ENCODE measurements at places on chromosomes 6 and 20. TPM values are rescaled to one million over a fixed set of nuclear protein-coding genes. Genes with fewer than 3 reads are reported as not detected.

DNA sequence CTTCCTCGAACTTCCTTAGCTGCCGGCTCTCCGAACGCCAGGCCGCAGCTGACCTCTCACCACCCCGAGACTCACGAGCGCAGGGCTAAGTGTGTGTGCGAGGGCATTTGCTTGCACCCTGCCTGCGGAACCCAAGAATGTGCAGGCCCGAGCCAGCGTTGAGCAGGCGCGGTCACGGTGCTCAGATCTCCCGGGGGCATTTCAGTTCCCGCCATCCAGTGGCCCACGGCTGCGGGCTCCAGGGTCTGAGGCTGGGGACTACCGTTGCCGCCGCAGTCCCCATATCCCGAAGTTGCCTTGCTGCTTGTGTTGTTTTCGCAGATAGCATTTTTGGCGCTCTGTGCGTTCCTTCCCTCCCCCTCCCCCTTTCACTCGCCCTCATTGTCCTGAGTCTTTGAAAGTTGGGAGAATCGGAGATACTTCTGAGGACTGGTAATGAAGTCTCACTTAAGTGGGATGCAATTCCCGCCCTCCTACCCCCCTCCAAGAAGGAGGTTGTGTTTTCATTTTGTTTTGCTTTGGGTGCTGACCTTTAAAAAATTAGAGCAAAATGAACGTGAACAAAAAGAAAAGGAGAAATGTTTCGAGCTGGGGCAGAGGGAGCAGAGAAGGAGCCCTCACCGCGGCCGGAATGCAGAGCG lies 1.7 kb downstream of the NR2E1 start:
- no peak for DNase-seq

- DNase-seq: no peak
These were observed 328.5 kb downstream of the BTBD9 start for GRCh38 chr6:38311201-38311600.

DNA sequence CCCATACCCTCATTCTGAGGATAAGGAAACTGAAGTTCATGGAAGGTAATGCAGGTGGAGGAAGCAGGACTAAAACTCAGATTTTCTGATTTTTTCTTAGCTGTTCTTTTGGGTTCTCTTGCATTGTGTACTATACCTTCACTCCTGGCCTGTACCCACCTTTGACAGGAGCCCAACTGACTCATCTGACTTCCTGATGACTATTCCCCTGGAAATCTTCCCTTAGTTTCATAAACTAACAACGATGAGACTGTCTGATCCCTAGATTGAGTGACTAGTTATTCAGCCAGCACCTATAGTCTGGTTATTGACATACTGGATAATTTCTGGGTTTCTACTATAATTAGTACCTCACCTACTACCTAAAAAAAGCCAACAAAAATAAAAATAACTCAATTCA lies 10.1 kb downstream of the CRYBG1 start:
- DNase-seq: no peak

DNA sequence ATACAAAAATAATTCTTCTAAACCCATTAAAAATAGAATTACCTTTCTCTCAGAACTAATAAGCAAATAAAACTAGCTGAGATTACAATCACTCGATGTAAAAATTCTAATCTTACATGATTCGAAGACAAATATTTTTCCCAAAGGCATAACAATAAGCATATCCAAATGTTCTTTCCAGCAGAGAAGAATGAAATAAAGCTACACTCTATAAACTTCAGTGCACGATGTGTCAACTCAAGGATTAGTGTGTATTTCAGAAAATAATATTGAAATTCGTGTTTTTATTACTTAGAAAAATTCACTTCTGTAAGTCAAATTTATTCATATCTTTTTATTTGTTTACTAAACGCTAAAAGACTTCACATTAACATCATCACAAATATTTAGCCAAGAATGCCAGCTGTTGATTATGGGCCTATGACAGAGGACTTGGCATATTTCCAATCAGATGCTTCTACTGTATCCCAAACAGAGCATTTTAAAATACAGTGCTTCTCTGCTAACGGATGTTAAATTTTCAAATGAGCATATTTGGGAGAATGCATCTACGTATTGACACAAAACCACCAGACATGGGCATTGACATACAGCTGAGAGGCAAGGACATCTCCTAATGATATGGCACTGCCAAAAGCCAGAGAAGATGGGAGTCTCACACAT lies 54.7 kb upstream of the PDE7B start:
- no peak for DNase-seq

- no peak for DNase-seq
These were observed 28.8 kb downstream of the FERMT1 start for GRCh38 chr20:6094063-6094462.

GRCh38 chr20:37526238-37526838 lies 1.3 kb downstream of the BLCAP start:
- peak; percentile 61 for DNase-seq

- no peak for DNase-seq
These were observed 9.2 kb upstream of the KIAA1755 start for GRCh38 chr20:38269715-38270114.

DNA sequence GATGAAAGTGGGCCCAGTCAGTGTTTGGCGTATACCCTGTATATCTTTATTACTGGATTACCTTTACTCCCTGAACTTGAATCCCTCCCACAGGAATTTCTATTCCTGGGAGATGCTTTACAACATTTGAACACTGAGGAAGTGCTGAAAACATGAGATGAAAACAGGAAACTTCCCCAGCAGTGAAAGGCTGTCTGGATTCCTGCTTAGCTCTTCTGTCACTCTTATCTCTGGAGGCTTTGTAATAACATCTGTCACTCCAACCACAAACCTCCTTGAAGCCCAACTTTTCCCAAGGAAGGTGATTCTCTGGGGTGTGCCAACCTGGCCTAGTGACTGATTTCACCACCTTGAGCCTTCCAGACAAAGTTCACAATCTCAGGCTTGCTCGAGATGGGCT lies 264.5 kb upstream of the BMP2 start:
- DNase-seq: no peak

DNA sequence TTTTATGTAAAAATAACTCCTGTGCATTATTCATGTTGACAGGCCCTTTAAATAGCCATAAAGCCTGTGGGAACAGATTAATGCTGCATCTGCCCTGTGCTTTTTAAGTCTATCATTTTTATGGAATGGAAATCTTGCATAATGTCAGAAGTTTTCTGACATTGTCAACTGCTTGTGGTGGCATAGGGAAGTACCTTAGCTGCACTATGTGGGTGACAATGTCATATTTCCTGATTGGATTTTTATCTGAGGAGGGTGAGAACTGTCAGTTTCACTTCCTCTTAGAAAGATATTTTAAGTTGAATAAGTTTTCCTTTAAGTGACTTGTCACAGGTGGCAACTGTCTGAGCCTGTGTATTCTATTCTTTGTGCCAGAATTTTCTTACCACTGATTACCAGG lies 267.9 kb downstream of the PLCB1 start:
- no peak for DNase-seq

- DNase-seq: no peak
These were observed 161.4 kb downstream of the FOXC1 start for GRCh38 chr6:1770968-1771723.

GRCh38 chr6:3281631-3282475 lies 23.1 kb downstream of the PSMG4 start:
- DNase-seq: no peak

- no peak for DNase-seq
These were observed 19.2 kb upstream of the MRPS10 start for GRCh38 chr6:42236682-42237473.

GRCh38 chr20:41330343-41330720 lies 10.3 kb upstream of the LPIN3 start:
- no peak for DNase-seq

- DNase-seq: no peak
These were observed 9.6 kb upstream of the NRM start for GRCh38 chr6:30700340-30700739.

GRCh38 chr6:128367437-128367836 lies 153.0 kb downstream of the PTPRK start:
- DNase-seq: no peak

MARCKS gene
- polyA plus RNA-seq: 18.8 TPM

SLPI gene
- polyA plus RNA-seq: 0.17 TPM

RIPPLY2 gene
- polyA plus RNA-seq: 1.5 TPM

MYCT1 gene
- 0.42 TPM for polyA plus RNA-seq

CARMIL1 gene
- polyA plus RNA-seq: 10.7 TPM

OPN5 gene
- not detected for polyA plus RNA-seq

SYNDIG1 gene
- 9.1 TPM for polyA plus RNA-seq
